ENCODE measurements at places on chromosomes 2 and 18. TPM values are rescaled to one million over a fixed set of nuclear protein-coding genes. Genes with fewer than 3 reads are reported as not detected.

Gene MEX3C
- 9.5 TPM for polyA plus RNA-seq

Gene TRIB2
- 29.6 TPM for polyA plus RNA-seq

Gene PROM2
- 55.6 TPM for polyA plus RNA-seq

Gene GALNT5
- polyA plus RNA-seq: 0.06 TPM

Gene SPP2
- polyA plus RNA-seq: not detected

Gene LONRF2
- 1.1 TPM for polyA plus RNA-seq

Gene STPG4
- polyA plus RNA-seq: not detected

Gene GYPC
- 61.9 TPM for polyA plus RNA-seq

Gene MZT2A
- polyA plus RNA-seq: 111 TPM

Gene KIF1A
- 0.58 TPM for polyA plus RNA-seq

Gene CD226
- polyA plus RNA-seq: 0.28 TPM

Gene VWC2L
- polyA plus RNA-seq: not detected

Gene ALK
- not detected for polyA plus RNA-seq

Gene CFAP221
- 15.9 TPM for polyA plus RNA-seq

Gene LINC00305
- not detected for polyA plus RNA-seq

Gene HOXD4
- 12.1 TPM for polyA plus RNA-seq

Gene MAPRE2
- 15.2 TPM for polyA plus RNA-seq

Gene FBXO48
- polyA plus RNA-seq: 0.86 TPM

Gene CXCR1
- not detected for polyA plus RNA-seq

Gene KLHL14
- 3.7 TPM for polyA plus RNA-seq

Gene NCKAP5
- polyA plus RNA-seq: 1.8 TPM

Gene GCG
- polyA plus RNA-seq: not detected

Gene OSBPL6
- 1.4 TPM for polyA plus RNA-seq

Gene CDH20
- polyA plus RNA-seq: 0.30 TPM

Gene AFTPH
- polyA plus RNA-seq: 44.6 TPM

Gene SCG2
- 0.30 TPM for polyA plus RNA-seq

Gene MC5R
- polyA plus RNA-seq: not detected

Gene DLX1
- polyA plus RNA-seq: not detected

Gene HNMT
- 69.2 TPM for polyA plus RNA-seq

Gene TSPYL6
- polyA plus RNA-seq: not detected

Gene CGREF1
- 3.8 TPM for polyA plus RNA-seq

Gene BBS5
- polyA plus RNA-seq: 9.1 TPM

Gene DAPL1
- 3.6 TPM for polyA plus RNA-seq

Gene MGAT4A
- 23.5 TPM for polyA plus RNA-seq

Gene MLPH
- 4.6 TPM for polyA plus RNA-seq

Gene TRPM8
- polyA plus RNA-seq: not detected

Gene DNAH7
- polyA plus RNA-seq: 3.8 TPM

Gene CDH7
- polyA plus RNA-seq: not detected

Gene ATP6V1C2
- polyA plus RNA-seq: 38.0 TPM

Gene CYBRD1
- 17.7 TPM for polyA plus RNA-seq

Gene EFEMP1
- 68.4 TPM for polyA plus RNA-seq

Gene KYNU
- 14.5 TPM for polyA plus RNA-seq

Gene MC4R
- not detected for polyA plus RNA-seq

Gene TRIM43
- polyA plus RNA-seq: not detected

Gene CNRIP1
- 8.7 TPM for polyA plus RNA-seq

Gene LDLRAD4
- polyA plus RNA-seq: 2.3 TPM

Gene POTEC
- not detected for polyA plus RNA-seq

Gene SOX11
- not detected for polyA plus RNA-seq

Gene TANC1
- polyA plus RNA-seq: 9.2 TPM

Gene CFLAR
- polyA plus RNA-seq: 47.2 TPM

Gene IL1B
- polyA plus RNA-seq: 0.56 TPM
